ENCODE measurements at places on chromosomes 4 and X.

DNA sequence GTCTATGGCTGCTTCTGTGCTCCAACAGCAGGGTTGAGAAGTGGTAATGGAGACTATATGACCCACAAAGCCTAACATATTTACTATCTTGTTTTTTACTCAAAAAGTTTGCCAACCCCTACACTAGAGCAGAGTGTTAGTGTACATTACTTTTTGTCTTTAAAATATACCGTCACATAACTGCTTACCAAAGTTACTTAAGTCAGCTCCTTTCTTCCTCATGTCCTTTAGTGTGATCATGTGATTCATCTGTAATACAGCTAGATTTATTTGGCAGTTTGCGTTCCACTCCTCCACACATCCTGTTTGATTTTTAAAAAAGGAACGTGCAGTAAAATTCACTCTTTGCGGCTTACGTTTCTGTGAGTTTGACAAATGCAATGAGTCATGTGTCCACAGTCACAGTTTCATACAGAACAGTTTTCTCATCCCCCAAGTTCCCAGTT, 162.4 kb upstream of the GPRIN3 start:
- no peak for DNase-seq

- no peak for DNase-seq
These were observed 41.6 kb downstream of the MTM1 start for GRCh38 chrX:150610043-150610442.

GRCh38 chr4:78689700-78690323, 86.3 kb upstream of the BMP2K start:
- no peak for DNase-seq

- DNase-seq = no peak
These were observed at the start of gene SMIM10L2A for GRCh38 chrX:135421932-135422809. Gene SMIM10L2A, plus strand, starts transcription at chrX:135421944. Its CDS starts 188 bp downstream, at chrX:135422132.

- DNase-seq = no peak
These were observed 163.1 kb downstream of the SMARCA1 start for GRCh38 chrX:129360175-129360574.

- no peak for DNase-seq
These were observed 32.1 kb downstream of the HUWE1 start for GRCh38 chrX:53654376-53654775.

DNA sequence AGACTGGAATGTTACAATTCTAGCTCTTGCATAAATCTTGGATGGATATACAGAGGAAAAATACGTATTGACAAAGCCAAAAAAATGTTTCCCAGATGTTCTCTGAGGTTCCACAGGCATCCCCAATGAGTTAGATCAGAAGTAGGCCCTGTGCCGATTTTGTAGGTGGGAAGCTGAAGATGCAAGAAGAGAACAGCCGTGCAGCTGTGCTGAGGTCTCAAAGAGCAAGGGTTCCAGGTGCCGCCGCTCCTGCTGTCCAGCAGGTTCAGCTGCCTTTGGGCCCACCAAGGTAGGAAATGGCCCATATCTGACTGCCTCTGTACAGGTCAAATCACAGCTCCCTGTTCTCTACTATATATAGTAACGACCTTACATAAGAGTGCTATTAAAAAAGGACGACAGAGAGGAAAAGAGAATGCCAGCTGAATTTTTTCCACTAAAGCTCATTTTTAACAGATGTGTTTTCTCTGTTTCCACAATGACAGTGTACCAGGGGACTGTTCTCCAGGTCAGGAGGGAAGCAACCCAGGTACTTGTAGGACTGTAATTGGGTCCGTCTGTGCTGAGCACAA, 155.6 kb downstream of the CBR4 start:
- DNase-seq = no peak

- no peak for DNase-seq
These were observed 42.9 kb upstream of the TAB3 start for GRCh38 chrX:30931920-30932319.

- DNase-seq = no peak
These were observed 54.5 kb downstream of the FHDC1 start for GRCh38 chr4:152990471-152991131.

DNA sequence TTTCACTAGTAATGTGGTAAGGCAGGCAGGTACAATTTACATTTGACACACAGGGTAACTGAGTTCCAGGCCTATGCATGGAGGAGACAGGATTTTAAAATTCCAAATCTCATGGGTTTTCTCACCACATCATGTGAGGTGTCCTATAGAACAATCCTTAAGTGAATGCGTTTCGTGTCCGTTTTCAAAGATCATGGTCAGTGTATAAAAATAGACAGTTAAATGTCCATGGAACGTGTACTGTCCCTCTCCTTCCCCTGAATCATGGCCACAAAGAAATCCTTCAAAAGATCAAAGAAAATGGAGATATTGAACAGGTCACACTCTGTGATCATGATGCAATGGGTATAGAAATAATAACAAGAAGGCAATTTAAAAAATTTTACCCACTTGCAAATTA, 42.0 kb downstream of the LIMCH1 start:
- DNase-seq = no peak

- no peak for DNase-seq
These were observed 30.0 kb downstream of the C4orf50 start for GRCh38 chr4:5988086-5988845.

DNA sequence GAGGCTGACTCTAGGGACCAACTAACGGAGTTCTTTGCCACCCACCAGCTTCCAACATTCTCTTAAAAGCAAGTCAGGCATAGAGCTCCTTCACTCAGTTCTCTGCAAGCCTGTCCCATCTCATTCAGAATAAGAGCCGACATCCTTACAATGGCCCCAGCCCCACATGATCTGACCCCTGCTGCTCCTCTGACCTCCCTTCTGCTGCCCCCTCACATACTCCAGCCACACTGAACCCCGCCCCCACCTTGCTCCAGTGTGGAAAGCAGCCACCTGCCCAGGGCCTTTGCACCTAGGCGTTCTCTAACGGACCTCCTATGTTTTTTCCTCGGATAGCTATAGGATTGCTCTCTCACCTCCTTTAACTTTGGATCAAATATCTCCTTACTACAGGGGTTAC, 143.2 kb upstream of the ETNPPL start:
- DNase-seq = no peak

DNA sequence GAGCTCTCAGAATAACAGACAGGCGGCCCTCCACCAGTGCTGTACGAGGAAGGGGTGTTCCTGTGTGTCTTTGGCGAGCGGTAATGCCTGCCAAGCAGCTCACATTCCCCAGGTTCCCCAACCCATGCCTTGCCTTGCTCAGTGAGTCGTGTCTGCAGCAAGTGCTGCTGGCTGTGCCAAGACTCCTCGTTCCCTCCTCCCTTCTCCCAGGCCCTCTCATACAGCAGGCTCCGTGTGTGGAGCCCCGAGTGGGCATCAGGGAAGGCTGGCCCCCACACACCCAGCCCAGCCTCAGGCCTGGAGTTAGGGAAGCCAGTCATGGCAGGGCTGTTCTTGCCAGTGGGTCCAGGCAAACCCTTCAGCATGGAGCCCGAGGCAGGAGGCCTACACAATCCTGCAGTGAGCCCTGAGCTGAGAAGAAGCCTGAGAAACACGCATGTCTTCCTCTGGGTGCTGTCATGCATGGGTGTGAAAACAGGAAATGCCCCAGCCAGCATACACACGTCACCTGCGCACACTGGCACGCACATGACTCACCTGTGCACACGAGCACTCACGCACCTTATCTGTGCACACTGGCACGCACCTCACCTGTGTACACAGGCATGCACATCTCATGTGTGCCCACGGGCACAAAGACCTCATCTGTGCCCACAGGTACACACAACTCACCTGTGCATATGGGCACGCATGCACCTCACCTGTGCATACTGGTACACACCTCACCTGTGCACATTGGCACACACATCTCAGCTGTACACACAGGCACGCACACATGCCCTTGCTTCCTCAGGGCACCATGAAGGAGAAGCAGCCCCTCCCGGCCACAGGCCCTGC, 238.7 kb downstream of the DHRSX start:
- DNase-seq = no peak

- no peak for DNase-seq
These were observed 97.5 kb downstream of the FANCB start for GRCh38 chrX:14775416-14775815.

DNA sequence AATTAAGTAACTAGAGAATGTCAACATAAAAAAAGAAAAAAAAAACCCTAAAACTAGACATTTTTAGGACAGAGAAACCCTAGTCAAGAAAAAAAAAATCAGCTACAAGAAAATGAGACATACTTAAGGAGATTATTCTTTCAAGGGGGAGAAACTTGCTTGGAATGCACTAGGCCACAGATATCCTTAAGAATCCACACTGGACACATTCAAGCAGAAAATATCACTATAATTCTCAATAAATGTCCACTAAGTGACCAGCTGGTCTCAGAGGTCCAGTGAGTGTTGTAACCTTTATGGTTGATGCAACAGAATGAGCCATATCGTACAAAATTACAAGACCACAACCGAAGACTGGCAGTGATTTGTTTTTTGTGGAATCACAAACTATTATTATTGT, 15.6 kb upstream of the IBSP start:
- DNase-seq = no peak

DNA sequence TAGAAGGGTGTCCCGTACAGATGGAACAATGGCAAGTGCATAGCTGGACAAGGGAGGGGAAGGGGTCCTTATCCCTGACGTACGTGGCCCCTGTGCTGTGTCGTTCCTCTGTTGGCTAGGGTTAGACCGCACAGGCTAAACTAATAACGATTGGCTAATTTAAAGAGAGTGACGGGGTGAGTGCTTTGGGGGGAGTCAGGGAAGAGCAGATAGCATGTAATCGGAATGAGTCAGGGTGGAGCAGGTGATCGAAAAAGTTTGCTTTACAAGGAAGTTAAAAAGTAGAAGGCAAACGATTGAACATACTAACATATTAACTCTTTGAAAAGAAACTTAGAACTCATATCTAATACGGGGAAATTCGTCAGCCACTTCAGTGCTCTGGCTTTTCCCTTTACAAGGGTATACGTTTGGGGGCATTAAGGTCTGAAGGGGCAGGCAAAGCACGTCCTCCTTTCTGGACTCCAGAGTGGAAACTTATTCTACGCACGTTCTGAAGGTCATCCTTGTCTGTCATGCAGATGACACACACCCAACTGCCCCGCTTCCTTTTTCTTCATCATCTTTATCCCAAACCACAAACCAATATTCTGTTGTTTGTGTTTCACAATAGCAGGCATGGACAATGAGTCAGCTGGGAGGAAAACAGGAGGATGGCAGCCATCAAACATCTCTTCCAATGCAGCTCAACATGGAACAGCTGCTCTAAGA, 10.2 kb upstream of the CRLF2 start:
- no peak for DNase-seq

GRCh38 chr4:63218856-63219255, 1190.4 kb downstream of the TECRL start:
- no peak for DNase-seq

GRCh38 chrX:41337140-41337539, 3.2 kb downstream of the DDX3X start:
- DNase-seq = no peak

GRCh38 chr4:32472918-32473317, 1752.7 kb downstream of the PCDH7 start:
- no peak for DNase-seq

GRCh38 chrX:131588995-131589394, 45.1 kb downstream of the OR13H1 start:
- DNase-seq = peak; percentile 10

DNA sequence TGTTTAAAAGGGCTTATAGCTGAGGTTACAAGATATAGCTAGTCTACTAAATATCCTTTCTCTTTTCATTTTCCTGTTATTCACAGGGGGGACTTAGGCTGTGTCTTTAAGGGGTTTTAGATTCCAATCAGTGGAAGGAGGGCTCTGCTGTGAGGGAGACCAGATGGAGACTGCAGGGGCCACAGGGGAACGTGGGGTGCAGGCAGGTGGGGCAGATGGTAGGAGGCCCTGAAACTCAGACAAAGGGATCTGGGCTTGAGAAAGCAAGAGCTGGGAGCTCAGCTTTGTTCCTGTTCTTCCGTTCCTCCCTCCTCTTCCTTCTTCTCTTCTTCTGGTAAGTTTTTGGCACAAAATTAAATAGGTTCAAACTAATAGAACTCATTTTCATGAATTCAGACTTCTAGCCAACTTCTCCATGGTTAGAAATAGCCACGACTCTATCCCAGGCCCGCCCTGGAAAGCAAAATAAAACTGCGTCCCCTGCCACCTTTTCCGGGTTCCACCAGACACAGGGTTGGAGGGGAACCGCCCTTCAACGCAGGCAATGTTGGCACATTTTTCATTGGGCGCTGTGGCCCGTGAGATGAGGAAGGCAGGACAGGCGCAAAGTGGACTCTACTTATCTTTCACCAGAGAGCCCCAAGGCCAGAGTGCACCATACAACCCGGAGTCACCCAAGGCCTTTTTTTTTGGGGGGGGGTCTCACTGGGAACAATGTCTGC, 3.5 kb upstream of the TMSB4X start:
- no peak for DNase-seq

GRCh38 chrX:79078114-79078513, 66.4 kb upstream of the GPR174 start:
- DNase-seq = no peak

- no peak for DNase-seq
These were observed 20.7 kb downstream of the QDPR start for GRCh38 chr4:17491196-17491595.

DNA sequence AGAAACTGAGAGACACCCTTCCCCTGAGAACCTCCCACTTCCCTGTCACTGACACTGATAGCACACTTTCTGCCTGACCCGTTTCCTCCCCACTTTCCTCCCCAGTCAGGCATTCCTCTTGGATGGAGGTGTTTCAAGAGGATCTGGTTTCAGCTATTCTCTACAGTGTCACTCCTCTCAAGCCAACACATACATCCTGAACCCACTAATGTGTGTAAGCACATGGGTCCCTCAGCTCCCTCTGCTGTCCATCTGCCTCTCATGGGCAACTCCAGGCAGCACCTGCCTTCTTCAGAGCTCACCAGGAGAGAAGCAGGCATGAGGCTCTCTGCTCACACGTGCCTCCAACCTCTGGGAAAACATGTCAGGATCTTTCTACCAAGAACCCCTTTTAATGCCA, 207.6 kb downstream of the NAF1 start:
- no peak for DNase-seq

GRCh38 chr4:111652236-111652635, 493.0 kb upstream of the FAM241A start:
- DNase-seq = no peak

- no peak for DNase-seq
These were observed 205.1 kb downstream of the RASL11B start for GRCh38 chr4:53067125-53067802.

DNA sequence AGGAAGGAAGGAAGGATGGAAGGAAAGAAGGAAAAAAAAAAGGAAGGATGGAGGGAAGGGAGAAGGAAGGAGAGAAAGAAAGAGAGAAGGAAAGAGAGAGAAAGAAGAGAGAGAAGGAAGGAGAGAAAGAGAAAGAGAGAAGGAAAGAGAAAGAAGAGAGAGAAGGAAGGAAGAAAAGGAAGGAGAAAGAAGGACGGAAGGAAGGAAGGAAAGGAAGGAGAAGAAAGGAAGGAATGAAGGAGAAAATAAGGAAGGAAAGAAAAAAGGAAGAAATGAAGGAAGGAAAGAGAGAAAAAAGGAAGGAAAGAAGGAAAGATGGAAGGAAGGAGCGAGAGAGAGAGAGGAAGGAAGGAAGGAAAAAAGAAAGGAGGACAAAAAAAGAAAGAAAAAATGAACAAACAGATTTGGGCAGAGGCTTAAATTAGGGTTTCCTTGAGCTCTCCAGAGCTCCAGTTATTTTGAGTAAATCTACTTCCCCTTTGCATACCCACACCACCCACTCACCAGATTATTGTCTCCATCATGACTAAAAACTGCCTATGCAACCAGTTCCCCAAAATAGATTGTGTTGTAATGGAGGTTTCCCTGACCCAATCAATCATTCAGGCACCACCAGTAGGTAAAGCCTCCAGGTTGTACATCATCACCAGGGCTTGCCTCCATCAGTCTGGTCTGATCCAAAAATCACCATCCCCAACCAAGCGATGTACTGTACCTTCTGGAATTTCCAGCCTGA, 1722.9 kb upstream of the PCDH10 start:
- DNase-seq = no peak

GRCh38 chr4:98630737-98631454, 27.5 kb downstream of the TSPAN5 start:
- DNase-seq = no peak
